ENCODE measurements at places on chromosomes 5 and 9.

DNA sequence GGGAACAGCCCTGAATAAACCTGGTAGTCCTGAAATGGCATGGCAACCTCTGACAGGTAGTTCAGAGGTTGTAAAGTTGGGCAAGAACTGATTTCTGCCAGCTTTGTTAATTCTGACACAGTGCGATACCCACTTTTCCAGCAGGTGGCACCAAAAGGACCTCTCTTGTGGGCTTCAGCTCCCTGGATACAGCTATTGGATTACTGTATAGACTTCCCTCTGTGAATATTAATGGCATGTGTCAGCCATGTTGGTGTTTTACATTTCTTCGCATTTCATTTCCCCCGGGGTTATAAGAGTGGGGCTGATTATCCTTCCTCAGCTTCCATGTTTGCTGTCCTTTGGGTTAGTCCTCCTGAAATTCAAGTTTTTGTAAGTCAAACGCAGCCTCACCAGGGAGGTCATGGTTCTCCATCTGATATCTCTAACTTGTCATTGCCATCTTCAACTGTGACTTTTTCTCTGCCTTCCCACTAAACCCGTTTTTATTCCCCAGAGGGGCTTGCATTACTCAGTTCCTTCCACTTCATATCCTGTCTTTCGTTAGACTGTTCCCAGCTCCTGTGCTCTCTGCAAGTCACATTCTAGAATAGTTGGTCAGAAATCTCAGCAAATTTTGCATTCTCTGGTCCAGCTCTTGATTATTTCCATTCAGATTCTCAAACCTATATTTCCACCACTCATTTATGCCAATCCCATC lies 135.6 kb downstream of the LIFR start:
- no peak for DNase-seq

GRCh38 chr9:5846501-5846921 lies 13.6 kb upstream of the ERMP1 start:
- no peak for DNase-seq

DNA sequence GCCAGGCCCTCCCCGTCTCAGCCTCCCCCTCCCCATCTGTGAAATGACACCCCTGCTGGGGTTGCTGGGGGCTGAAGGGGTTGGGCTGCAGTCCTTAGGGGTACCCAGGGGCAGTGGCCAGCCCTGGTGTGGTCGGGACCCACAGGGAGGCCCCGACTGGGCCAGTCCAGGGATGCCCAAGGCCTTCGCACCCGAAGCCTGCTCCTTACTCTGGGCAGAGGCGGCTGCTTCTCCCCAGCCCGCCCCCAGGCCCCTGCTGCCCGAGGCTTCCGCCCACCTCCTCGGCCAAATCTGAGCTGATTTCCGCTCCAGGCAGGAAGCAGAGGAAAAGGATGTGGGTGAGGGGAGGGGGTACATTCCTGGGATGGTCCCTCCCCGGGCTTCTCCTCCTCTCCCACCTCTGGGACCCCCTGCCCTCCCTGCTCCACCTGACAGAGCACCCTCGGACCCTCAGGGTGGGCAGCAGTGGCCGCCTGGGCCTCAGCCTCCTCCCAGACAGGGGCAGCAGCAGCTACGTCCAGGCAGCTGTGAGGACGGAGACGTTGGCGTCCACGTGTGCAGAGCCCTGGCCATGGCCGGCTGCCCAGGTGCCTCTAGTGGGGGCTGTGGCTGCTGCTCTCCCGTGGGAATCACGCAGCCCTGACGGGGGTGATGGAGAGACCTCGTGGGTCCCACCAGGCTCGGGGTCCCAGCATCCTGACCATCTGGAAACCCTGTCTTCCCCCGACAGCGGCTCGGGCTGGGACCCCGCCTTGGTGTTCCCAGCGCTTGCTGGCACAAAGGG lies 4.2 kb upstream of the NRARP start:
- no peak for DNase-seq

DNA sequence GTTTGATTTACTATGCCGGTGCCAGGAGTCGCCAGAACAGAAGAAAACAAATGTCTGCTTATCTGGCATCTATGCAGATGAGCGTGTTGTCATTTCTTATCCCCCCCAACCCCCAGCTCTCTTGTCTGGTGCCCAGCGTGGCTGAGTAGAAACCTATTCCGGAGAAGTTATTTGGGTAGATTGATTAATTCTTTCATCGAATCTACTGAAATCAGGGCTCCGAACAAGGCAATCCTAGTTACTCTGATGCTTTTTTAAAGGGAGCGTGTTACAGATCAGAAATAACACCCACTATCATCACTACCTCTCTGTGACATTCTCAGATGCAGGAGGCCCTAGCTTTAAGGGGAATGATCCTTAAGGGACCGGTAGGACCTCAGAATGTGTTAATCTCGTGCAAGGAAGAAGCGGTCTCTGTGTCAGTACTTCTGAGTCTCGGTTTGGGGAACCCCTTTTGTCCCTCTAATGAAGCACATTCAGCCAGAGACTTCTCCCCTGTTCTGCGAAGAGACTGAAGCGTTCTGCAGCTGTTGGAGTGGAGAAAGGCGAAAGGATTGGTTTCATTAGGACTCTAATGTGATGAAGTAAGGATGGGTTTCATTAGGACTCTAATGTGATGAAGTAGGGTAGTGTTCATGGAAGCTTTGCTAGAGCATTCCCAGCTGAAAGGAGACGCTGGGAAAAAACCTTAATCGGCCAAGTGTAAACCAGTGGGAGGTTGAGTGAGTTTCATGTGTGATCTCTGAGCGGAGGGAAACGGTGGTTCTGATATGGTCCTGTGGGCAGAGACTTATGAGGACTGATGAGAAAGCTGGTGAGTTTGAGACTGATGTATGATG lies 1.5 kb downstream of the PIP5K1B start:
- no peak for DNase-seq

GRCh38 chr9:114592356-114592755 lies 4.8 kb downstream of the ATP6V1G1 start:
- no peak for DNase-seq

DNA sequence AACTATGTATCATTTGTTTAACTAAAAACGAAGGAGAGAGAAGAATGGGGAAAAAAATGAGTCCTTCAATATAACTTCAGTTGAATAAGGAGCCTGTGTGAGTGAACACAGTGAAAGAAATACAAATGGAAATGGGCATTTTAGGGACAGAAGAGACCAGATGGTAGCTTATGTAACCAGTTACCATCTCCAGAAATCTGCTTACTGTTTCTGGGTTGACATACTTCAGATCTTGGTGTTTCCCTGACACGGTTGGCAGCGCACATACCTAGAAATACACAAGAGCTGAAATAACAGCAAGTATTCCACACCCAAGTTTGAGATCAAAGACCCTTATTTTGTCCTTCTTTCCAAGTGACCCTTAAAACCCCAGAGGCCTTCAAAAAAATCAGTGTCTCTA lies 14.9 kb upstream of the GFRA3 start:
- no peak for DNase-seq

DNA sequence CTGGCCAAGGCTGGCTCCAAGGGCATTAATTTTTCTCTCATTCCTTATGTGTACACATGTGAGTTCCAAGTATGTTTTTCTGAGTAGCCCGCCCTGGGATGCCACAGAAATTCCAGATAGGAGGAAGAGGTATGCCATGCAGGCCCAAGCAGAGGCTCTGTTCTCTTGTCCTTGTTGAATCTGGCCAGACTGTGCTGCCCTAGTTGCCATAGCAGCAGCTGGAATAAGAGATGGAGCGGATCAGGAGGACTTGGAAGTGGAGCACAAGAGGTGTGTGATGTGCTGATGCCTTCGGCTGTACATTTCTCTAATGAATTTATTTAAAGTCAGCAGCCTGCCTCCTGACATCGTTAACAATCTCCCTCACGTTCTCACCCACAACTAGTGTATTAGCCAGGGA lies 235.6 kb upstream of the RPS23 start:
- DNase-seq, result no peak

Data from stimulated activated CD8-positive, alpha-beta memory T cell treated with anti-CD3 and anti-CD28 coated beads, Interleukin-4, amount 100 ng/mL, for 1 hour (primary cell).